ENCODE measurements at places on chromosomes 2 and 18.

DNA sequence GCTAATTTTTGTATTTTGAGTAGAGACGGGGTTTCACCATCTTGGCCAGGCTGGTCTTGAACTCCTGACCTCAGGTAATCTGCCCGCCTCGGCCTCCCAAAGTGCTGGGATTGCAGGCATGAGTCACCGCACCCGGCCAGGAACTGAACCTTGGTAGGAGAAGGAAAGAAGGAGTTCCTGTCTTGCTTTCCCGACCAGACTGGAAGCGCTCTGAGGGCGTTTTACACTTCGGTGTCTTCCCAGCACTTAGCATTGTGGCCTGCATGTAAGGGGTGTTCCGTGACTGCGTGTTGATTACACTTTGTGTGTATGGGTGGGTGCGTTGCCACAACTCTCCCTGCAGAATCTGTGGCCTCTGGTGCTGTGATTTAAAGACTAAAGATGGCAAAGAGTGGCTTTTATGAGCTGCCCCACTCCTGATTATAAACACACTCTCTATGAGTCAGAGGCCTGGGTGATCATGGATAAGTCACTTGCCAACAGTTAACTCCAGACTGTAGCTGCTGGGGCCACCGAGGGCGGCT is 46.0 kb downstream of the ODC1 start:
- no peak for DNase-seq

GRCh38 chr2:33104726-33105125 is 158.0 kb downstream of the LTBP1 start:
- DNase-seq, result no peak

DNA sequence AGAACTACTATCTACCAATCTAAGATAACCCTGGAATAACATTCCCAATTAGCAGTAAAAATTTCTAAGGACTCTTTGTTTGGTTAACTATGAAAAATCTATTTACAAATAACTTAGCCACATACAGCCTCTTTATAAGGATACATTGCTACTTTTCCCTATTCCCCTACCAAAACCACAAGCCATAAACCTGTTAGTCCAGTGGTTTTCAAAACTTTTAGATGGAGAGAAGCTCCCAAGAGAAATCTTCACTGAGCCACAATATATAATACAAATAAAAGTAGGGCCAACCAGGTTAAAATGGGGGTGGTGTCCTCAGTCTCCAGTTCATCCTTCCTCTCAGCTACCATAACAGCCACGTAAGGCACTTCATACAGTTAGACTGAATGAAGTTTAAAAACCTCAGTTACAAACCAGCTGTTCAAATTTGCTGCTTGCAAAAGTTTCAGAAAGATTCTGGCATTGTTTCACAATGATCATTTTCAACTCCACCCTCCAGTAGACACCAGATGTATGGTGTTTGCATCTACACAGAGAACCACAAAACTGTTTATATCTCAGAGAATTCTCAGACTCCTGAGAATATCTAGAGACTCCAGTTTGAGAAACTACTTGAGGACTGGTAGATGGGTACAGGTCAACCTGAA is 26.0 kb downstream of the SOS1 start:
- DNase-seq, result no peak

DNA sequence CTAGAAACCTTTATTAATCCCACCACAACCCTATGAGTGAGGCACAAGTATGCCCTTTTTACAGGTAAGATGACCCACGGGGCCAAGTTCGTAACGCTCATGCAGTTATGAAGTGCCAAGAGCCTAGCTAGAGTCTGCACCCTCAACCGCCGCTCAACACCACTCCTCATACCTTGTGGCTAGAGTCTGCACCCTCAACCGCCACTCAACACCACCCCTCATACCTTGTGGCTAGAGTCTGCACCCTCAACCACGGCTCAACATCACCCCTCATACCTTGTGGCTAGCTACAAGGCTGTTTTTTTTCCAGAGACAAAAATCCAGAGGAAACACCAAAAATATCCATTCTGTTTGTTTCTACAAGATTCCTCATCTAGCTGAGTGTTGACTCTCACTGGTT is 4.6 kb downstream of the TXNL4A start:
- DNase-seq, result no peak

- DNase-seq, result no peak
Measured at GRCh38 chr2:120014226-120014980, 1.5 kb downstream of the EPB41L5 start.

DNA sequence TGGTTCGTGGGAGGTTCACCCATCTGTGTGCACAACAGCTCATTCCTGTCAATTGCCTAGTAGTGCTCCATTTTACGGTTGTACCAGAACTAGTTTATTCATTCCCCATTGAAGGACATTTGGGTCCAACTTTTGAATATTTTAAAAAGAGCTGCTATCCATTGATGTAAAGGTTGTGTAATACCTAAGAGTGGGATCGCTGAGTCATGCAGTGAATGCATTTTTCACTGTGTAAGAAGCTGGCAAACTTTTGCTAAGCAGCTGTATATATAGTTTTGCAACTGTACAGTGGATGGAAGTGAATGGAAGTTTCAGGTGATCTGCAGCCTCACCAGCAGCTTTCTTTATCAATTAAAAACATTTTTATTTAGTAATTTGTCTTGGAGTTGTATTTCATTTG is 104.5 kb downstream of the DCDC2C start:
- no peak for DNase-seq

Data from midbrain (tissue), 1 donor.